ENCODE measurements at places on chromosomes 2 and 18. TPM values are rescaled to one million over a fixed set of nuclear protein-coding genes. Genes with fewer than 3 reads are reported as not detected.

- H3K36me3 ChIP-seq: no peaks in the 10 kb centered on the region
- no peak for DNase-seq
- H3K4me3 ChIP-seq: no peak overlapping the region
- H3K4me1 ChIP-seq: no peaks in the 10 kb centered on the region
- no peaks in the 10 kb centered on the region for H3K27me3 ChIP-seq
Measured at GRCh38 chr2:43839776-43840564, 1.2 kb downstream of the ABCG8 start.

Gene VWC2L
- total RNA-seq: not detected

Gene EFR3B
- total RNA-seq: 5.5 TPM

DNA sequence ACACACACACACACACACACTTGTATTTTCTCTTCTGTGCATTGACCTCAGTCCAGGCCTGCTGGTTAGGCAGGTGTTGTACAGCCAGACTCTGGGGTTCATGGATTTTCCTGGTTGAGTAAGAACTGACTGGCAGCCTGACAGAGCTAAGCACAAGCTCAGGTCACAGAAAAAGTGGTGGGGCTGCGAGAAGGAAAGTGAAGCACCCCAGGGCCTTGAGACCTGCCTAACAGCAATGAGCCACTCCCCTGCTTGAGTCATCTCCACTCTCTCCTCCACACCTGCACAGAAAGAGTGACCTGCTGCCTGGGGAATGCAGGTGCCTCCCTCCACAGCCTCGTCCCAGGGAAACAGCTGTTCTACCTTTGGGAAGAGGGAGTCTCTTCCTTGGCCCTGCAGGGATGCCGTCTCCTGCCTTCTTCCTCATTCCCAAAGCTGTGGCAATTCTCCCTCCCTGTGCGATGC, 91.4 kb upstream of the LGALSL start:
- no peak overlapping the region for H3K4me3 ChIP-seq
- no peaks in the 10 kb centered on the region for H3K4me1 ChIP-seq
- H3K27me3 ChIP-seq: no peaks in the 10 kb centered on the region
- H3K27ac ChIP-seq: no peak overlapping the region

DNA sequence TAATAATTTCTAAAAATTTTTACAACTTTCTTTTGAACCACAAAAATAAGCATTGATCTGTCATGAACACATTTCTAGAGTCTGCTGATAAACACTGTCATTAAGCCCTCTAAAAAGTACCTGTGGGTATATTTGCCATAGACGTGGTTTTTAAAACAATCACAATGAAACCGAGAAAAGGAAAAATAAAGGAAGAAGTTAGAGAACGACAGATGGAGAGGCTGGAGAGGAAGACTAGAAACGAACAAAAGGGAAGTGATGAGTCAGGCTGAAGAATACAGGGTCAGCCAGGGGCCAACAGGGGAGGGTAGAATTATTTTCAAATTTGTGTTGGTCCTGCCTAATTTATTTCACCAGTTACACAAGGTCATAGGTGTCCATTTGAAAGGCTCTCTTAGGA, 62.0 kb downstream of the MYL12B start:
- H3K36me3 ChIP-seq: no peaks in the 10 kb centered on the region
- no peak for DNase-seq
- no peak overlapping the region for H3K4me3 ChIP-seq
- H3K4me1 ChIP-seq: no peaks in the 10 kb centered on the region

Gene USP14
- 34.5 TPM for total RNA-seq

- no peaks in the 10 kb centered on the region for H3K36me3 ChIP-seq
- no peaks in the 10 kb centered on the region for H3K27me3 ChIP-seq
- H3K4me3 ChIP-seq: no peak overlapping the region
- no peak for DNase-seq
Measured at GRCh38 chr2:98901702-98902101, 34.3 kb downstream of the CRACDL start.

DNA sequence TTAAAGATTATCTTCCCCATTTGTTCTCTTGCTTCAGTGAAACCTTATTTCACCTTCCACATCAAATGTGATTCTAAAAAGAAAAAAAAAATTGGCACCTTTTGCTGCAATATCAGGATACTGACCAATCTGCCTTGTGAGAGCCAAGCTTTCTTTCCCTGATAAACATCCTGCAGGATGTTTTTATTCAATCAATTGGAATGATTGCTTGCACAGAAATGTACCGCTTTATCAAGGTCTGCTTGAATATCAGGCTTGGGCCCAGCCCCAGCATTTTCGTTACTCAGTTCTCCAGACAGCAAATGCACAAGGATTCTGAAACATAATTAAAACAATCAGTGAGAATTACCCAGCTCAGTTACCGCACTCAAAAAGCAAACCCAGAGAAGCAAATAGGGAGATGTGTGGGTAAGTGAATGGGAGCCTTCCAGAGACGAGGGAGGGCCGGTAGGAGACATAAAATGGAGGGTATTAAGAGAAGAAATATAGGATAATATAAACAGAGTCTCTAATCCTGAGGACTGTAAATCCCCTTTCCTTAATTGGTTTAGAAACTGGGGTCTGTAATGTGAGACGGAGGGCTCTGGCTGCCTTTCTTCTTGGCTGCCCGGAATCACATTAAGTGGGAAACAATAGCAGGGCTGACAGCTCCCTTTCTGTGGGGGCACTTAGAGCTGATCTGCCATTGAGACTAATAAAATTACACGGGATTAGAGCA, 291.8 kb downstream of the ICOS start:
- no peak overlapping the region for H3K4me3 ChIP-seq
- no peaks in the 10 kb centered on the region for H3K36me3 ChIP-seq
- no peaks in the 10 kb centered on the region for H3K27me3 ChIP-seq
- H3K27ac ChIP-seq: no peak overlapping the region
- no peaks in the 10 kb centered on the region for H3K4me1 ChIP-seq

All from tibial nerve (tissue), 4 donors.